ENCODE measurements at places on chromosomes 3 and 15.

DNA sequence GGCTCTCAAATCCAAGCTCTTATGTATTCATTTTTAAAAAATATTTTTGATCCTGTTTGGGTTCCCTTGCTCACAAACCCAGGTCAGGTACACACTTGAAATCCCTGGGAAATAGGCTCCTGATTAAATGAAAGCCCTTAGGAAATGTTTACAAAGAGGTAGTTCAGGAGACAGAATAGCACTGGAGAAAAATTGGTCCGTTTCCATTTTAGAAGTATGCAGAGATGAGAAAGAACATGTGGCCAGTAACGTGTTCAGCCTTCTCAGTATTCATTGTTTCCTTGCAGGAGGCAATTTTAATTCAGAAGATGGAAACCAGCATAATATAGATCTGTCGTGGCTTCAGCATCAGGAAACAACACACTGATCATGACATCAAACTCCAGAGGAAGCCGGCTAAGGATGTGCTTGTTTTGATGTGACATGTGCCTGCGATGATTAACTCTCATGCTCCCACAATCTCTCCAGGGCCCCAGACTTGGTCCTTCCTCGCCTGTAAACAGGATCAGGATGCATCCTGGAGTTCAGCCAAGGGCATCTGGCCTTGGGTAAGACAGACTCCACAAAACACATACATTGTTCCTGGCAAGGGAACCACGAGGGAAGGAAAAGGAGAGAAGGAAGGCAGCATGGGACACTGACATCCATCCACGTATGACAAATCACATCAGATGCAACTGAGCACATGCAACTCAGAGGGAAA is 350.5 kb upstream of the THBS1 start:
- DNase-seq = no peak

GRCh38 chr3:98962951-98963350 is 61.5 kb upstream of the DCBLD2 start:
- DNase-seq = no peak

- DNase-seq = peak; percentile 70
Measured at GRCh38 chr3:71955240-71956068, 170.5 kb upstream of the PROK2 start.

GRCh38 chr15:80895091-80895490 is 94.5 kb downstream of the MESD start:
- no peak for DNase-seq

GRCh38 chr15:49830391-49830790 is 209.5 kb downstream of the DTWD1 start:
- DNase-seq = no peak

GRCh38 chr3:66344391-66344811 is 123.6 kb downstream of the SLC25A26 start:
- no peak for DNase-seq

GRCh38 chr3:8110966-8111798 is 390.4 kb upstream of the LMCD1 start:
- DNase-seq = peak; percentile 19

DNA sequence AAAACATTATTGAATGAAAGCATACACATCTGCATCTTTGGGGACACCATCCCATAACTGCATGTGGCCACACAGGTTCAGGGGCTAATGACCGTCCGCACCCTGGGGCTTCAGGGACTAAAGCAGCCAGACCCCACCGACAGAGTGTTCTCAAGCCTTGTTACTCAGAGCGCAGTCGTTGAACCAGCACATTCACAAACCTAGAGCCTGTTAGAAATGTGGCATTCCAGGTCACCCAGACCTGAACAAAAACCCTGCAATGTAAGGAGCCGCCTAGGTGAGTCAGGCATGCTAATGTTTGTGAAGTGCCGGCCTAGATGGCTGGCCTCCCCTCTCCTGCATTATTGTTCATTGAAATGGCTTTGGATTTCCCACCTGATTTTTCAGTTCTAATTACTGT is 52.3 kb upstream of the HACD2 start:
- DNase-seq = no peak

- no peak for DNase-seq
Measured at GRCh38 chr3:21613372-21614070, 137.5 kb downstream of the ZNF385D start.

- DNase-seq = no peak
Measured at GRCh38 chr15:69026355-69026754, 11.9 kb downstream of the NOX5 start.

DNA sequence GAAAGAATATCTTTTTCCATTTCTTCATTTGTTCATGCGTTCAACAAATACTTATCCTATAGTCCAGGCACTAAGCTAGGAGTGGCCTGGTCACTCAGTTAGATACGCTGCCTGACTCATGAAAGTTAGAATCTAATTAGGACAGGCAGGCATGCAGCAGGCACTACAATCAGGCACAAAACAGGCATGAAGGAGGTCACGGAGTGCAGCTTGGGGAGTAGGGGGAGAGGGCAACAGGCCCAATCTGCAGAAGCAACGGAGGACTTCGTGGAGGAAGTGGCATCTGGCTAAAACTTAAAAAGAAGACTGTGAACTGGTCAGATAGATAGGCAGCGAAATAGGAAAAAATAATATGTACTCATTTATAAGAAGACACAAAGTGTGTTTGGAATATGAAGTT is 420.9 kb downstream of the MAGI1 start:
- no peak for DNase-seq

- no peak for DNase-seq
Measured at GRCh38 chr3:136734382-136735070, 17.7 kb downstream of the STAG1 start.

DNA sequence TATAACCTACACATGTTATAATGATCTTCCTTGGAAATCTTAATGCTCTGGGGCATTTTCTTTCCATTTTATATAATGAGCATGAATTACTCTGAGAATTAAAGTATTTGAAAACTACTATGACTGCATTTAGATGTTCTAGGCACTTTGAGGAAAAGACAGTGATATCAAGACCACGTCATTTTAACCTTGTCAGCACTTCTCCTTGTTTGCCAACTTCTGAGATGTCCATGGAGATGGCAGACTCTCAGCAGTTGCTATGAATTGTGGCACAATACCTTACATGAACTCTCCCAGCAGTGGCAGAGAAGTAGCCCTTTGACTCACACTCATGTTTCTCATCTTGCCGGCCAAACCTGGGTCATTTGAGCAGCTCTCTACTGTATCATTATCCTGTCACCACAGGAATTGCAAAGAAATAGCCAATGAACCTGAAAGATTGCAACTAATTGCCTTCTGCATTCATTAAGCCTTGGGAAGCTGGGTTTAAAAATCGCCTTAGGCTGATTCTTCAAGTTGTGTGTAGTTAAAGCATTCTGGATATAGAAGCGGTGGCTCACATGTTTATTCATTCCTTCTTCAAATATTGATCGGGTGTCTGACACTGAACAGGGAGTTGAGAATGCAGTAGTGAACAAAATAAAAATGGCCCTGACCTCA is 272.2 kb upstream of the CFAP20DC start:
- DNase-seq = no peak

DNA sequence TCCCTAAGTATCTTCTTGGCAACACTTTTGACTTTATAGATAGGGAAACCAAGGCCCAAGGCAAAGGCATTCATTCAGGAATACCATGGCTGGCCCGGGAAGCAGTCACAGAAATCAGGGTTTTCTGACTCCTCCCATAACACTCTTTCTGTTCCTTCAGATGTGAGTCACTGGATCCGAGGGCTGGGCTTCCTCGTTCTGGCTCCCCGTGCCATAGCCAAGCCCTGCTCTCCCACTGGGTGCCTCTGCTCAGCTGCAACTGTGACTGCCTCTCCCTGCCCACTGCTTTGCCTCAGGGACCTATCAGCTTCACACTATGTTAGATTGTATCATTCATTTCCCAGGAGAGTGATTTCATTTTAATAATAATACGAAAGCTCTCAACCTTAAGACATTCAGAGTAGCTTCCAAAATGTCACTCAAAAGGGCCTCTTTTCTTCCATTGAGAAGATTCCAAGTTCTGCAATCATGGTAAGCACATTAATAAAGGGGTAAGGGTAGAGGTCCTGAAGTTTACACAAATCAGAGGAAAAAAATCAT is 50.2 kb downstream of the GABRB3 start:
- DNase-seq = no peak

- DNase-seq = no peak
Measured at GRCh38 chr3:186290796-186291195, 71.2 kb downstream of the DGKG start.

DNA sequence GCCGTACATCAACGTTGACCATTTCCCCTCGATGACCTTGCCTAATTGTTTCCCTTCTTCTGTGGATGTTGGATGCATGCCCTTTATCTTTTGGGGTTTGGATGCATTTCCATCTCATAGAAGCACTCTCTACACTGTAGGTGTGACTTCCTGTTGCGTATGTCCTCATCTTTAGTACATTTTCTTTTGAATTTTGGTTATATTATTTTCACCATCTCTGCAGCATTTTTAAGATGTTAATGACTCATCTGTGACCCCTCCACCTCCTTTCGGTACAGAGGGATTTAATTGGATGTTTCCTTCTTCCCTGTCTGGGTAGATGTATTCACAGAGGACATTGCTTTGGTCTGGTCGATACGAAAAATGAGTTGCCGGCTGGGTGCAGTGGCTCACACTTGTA is 172.1 kb downstream of the APBA2 start:
- no peak for DNase-seq

DNA sequence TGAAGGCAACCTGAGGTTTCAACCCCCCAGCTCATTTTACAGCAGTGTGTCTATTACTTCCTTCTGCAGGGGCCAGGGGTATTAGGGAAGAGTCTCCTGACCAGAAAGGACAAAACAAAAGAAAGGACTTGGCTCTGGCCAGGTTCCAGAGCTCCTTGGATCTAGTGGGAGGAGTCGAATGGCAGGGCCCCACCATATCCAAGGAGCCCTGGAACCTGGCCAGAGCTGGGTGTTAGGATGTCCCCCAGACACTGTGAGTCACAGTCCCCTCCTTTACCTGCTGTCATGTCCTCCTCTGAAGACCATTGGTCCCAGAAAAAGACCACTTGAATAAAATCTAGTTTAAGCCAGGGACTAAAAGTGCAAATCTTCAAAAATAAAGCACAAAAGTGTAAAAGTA is 113.2 kb downstream of the EEFSEC start:
- no peak for DNase-seq

GRCh38 chr3:189966843-189967242 is 153.9 kb downstream of the P3H2 start:
- DNase-seq = no peak

DNA sequence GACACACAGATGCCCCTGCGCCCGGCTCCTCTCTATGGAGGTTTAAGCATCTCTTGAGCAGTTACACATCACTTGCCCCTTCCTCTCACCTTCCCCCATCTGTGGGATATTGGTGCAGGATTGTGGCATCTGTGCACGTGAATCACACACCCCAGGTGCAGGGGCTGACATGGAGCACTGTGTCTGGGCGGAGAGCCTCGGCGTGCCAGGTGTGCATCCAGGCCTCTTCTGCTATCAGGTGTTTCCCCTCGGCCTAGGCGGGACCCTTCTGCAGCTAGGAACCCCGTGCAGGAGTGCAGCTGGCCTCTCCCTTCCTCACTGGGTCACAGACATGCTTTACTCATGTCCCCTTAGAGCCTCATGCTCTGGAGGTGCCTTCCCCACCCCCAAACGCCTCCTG is 33.4 kb upstream of the MUC13 start:
- DNase-seq = no peak

GRCh38 chr15:34047893-34048775 is 9.1 kb upstream of the AVEN start:
- DNase-seq = no peak

GRCh38 chr3:28699283-28699682 is 350.7 kb upstream of the AZI2 start:
- DNase-seq = no peak

GRCh38 chr3:28982906-28983305 is 298.0 kb upstream of the RBMS3 start:
- DNase-seq = no peak

- DNase-seq = no peak
Measured at GRCh38 chr15:74642734-74643664, 27.4 kb downstream of the CLK3 start.

DNA sequence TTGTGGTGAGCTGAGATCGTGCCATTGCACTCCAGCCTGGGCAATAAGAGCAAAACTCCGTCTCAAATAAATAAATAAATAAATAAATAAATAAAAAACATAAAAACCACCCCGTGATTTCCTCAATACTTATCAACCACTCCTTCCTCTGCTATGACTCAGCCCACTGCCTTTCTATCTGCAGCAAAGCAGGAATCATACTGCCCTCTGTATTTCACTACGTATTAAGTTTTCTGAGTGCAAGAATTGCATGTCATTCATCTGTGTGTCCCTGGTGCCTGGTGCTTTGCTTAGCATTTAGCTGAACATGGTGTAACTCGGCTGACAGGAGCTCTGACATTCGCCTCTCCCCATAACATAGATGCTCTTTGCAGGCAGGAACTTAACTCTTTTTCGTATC is 7.1 kb downstream of the LSG1 start:
- no peak for DNase-seq

DNA sequence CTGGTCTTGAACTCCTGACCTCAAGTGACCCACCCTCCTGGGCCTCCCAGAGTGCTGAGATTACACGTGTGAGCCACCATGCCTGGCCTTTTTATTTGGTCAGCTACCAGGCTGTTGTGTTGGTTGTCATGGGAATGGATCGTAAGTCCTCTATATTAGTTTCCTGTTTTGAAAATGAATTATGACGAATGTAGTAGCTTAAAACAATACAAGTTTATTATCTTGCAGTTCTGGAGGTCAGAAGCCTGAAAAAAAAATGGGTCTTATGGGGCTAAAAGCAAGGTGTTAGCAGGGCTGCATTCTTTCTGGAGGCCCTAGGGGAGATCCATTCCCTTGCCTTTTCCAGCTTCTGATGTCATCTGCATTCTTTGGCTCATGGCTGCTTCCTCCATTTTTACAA is 25.1 kb upstream of the HERC1 start:
- no peak for DNase-seq

- DNase-seq = peak; percentile 98
Measured at GRCh38 chr3:8869613-8870012, 93.7 kb downstream of the RAD18 start.

DNA sequence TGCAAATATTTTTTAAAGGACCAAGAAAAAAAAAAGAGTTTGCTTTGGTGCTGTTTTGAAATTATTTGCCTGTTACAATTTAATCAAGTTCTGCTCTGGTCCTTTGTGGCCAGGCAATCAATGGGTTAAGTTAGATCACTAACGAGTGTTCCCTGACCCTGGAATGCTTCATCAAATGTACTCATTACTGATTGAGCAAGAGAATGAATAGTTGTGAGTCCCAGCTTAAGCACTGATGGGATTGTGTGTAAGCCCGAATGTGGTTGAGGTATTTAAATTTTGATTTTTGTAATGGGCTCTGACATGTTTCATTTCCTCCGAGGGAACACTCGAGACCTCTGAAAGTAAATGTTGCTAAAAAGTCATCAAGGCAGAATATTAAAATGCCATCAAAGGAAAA is 699.1 kb downstream of the MCTP2 start:
- no peak for DNase-seq

- DNase-seq = no peak
Measured at GRCh38 chr3:43418601-43419272, 132.4 kb downstream of the SNRK start.

- no peak for DNase-seq
Measured at GRCh38 chr15:51484781-51485180, 137.8 kb downstream of the DMXL2 start.

- DNase-seq = no peak
Measured at GRCh38 chr3:50445919-50446318, 57.5 kb downstream of the CACNA2D2 start.
